Stimulated activated CD4-positive, alpha-beta T cell treated with anti-CD3 and anti-CD28 coated beads, Interleukin-2, amount 100 ng/mL, for 4 hours (primary cell): ENCODE measurements at places on chromosomes 5 and 9.

DNA sequence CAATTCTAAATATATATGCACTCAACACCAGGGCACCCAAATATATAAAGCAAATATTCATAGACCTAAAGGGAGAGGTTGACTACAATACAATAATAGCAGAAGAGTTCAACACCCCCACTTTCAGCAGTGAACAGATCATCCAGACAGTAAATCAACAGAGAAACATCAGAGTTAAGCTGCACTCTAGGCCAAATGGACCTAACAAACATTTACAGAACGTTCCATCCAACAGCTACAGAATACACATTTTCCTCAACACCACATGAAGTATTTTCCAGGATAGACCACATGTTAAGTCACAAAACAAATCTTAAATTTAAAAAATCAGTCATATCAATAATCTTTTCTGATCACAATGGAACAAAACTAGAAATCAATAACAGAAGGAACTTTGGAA lies 18.9 kb downstream of the APBA1 start:
- DNase-seq: no peak

GRCh38 chr5:173881811-173882575 lies 6.2 kb upstream of the CPEB4 start:
- no peak for DNase-seq

DNA sequence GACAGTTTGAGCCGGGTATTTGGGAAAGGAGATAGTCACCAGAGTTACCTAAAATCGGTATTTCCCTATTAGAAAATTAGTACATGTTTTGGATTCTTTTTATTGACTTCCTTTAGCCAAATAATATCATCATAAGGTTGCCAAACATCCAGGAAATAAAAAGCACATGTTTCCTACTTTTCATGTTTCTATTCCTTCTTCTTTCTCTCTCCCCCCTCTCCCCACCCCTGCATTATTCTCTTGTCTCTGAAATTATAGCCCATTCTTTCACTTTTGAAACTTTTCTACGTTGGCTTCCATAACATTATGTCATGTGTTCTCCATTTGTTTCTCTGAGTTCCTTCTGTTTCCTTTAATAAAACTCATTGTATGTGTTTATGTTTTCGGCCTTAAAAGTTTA lies 161.9 kb downstream of the ALDH1A1 start:
- DNase-seq: no peak

GRCh38 chr5:23466401-23466912 lies 41.0 kb upstream of the PRDM9 start:
- DNase-seq: no peak

- DNase-seq: no peak
These were observed 35.3 kb downstream of the THBS4 start for GRCh38 chr5:80070338-80071056.
